Stimulated activated CD8-positive, alpha-beta memory T cell treated with anti-CD3 and anti-CD28 coated beads, Interleukin-4, amount 100 ng/mL, for 1 hour (primary cell): ENCODE measurements at places on chromosomes 7 and 10.

GRCh38 chr10:110508159-110508788, 10.6 kb downstream of the DUSP5 start:
- no peak for DNase-seq

- DNase-seq, result no peak
Observed at GRCh38 chr7:140989068-140989467, 25.7 kb downstream of the MRPS33 start.

DNA sequence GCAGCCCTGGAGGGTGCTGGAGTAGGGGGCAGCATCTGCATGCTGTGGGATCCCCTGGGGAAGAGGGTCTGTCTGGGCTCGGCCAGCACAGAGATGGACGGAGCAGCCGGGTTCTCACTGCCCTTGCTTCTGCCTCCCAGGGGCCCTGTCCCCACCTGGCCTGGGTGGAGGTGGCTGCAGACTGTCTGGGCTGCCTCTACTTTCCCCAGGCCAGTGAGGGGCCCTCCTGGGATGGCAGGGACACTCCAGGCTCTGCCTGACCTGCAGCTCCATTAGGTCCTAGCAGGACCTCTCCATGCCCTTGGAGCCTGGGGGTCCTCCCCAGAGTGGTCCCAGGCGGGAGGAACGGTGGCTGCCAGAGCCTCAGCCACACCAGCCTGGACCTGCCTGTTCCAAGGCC, 63.7 kb downstream of the PWWP2B start:
- DNase-seq, result no peak

DNA sequence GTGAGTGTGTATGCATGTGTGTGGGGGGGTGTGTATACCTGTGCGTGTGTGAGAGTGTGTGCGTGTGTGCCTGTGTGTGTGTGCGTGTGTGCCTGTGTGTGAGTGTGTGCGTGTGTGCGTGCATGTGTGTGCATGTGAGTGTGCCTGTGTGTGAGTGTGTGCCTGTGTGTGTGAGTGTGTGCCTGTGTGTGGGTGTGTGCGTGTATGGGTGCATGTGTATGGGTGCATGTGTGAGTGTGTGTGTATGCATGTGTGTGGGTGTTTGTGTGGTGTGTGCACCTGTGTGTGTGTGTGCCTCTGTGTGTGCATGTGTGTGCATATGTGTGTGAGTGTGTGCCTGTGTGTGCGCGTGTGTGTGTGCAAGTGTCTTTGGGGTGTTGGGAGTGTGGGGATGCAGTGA, 6.4 kb downstream of the ANTXRL start:
- no peak for DNase-seq

GRCh38 chr10:46516660-46517416, 39.6 kb downstream of the GPRIN2 start:
- no peak for DNase-seq

- no peak for DNase-seq
Observed at GRCh38 chr10:74213571-74214162, 62.6 kb downstream of the ADK start.

DNA sequence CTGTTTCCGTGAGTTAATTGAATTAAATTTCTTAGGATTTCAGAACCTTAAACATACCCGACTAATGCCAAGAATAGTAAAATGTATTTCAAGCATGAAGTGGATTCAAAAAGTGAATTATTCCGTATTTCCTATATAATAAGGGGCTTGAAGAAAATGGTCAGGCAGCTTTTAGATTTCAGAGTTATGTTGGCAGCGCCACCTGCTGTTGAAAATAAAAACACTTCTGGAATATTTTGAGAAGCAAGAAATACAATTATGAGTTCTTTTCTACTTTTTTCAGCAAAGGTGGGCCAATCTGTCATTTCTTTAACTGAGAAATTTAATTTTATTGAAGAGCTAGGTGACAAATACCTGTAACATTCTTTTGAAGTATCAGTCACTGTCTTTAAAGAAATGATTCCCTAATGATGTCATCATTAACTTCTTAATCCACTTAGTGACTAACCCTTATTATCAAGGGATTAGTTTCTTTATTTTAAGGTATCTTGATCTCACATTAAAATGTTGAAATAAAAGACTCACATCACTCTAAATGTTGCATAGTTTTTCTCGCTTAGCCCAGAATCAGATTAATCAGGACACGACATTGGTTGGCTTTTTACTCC, 36.6 kb upstream of the AGR3 start:
- DNase-seq, result no peak

DNA sequence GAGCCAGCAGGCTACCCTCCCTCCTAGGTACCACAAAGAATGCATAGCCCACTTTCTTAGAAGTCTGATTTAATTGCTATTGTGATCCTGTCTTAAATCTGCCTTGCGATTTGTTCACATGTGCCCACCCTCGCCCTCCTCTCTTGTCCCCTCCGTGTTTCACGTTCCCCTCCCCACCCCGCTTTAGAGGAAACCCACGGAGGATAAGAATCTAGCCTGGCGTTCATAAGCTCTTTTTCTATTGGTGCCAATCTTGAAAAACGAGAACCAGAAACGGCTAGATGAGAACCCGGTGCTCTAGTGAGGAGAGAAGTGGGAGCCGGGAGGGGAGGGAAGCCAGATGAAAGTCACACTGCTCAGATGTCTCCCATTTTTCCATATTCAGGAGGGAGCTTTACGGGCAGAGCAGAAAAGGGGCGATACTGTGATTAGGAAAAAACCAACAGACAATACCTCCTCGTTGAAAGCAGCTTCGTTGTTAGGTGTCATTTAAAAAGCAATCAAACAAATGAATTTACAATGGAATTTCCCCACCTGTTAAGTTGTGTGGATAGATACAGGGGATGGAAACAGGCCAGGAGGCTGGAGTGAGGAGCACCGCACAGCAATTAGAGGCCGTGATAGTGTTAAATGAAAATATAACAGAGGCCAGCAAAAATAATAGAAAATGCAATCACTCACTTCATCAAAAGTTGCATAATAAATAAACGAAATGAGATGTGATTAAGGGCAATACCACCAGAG, 272.1 kb downstream of the GATA3 start:
- no peak for DNase-seq

- DNase-seq, result no peak
Observed at GRCh38 chr7:17155529-17155928, 142.9 kb upstream of the AHR start.

DNA sequence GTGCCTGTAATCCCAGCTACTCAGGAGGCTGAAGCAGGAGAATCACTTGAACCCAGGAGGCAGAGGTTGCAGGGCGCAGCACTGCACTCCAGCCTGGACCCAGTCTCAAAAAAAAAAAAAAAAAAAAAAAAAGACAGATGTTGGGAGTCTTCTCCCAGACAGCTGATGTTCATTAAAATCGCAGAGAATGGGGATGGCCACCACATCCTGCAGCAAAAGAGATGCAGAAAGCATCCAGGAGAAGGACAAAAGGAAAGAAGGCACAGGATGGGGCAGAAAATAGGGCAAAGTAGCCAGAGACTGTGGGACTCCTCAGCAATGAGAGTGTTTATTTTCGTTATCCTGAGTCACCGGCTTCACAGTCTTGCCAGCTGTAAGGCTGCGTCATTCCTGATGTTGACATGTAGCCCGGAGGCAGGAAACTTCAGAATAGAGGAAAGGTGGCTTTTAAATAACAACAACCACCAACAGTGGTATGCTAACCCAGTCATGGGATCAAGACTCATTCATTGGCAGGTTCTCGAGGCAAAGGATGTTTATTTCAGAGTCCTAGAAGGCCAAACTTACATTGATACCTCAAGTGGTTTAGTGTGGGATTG, 149.5 kb upstream of the SVIL start:
- DNase-seq, result no peak

DNA sequence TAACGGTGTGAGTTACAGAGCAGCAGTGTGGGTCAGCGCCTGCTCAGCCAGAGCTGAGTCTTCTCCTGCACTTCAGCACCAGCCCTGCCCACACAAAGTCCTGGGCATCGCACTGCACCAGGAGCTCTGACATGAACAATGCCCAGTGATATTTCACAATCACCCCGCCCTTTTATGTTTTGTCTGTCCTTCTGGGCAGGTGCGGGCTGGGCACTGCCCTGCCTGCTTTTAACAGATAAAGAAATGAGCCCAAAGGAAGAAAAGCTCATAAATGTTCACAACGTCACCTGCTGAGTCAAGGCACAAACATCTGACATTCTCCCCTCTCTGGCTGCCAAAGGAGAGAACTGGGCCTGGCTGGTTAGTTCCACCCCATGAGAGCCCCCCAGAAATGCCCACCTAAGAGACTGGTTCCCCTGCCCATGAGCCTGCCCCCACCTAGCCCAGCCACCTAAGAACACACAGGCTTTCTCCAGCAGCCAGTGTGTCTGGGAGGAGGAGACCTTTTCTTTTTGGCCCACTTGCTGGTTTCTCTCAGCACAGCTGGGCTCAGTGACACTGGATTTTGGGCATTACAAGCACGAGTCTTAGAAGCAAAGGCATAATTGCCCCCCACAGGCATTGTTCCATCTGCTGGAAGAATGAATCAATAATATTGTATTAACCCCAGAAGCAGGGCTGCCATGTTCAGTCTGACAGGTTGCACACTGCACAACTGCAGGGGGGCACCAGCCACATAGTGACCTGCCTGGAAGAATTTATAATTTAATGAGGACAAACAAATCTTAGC, 22.3 kb downstream of the CALML3 start:
- DNase-seq, result no peak

DNA sequence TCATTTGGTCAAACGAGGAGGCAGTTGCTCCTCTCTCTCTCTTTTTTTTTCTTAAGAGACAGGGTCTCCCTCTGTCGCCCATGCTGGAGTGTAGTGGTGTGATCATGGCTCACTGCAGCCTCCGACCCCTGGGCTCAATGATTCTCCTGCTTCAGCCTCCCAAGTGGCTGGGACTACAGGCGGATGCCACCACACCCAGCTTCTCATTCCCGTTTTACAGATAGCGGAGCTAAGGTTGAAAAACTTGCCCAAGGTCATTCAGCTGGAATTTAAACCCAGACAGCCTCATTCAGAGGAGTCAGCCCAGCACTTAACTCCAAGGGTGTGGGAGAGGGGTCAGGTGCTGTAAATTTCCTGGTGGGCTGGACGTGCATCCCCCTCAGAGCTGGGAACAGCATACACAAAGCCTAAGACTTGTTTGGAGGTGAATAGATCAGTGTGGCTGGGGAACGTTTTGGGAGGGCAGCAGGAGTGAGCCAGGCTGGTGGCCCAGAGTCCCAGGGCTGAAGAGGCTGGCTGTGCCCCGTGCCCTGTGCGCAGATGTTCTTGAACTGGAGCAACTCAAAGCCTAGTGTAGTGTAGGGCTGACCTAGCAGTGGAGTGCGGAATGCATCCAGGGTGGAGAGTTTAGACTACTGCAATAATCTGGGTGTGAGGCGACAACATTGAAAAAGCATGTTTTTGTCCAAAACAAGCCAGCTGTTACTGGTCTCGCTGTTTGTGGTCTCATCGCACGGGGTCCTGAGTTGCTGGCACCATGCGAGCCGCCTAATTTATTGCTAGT, 2.3 kb downstream of the HTRA1 start:
- no peak for DNase-seq

DNA sequence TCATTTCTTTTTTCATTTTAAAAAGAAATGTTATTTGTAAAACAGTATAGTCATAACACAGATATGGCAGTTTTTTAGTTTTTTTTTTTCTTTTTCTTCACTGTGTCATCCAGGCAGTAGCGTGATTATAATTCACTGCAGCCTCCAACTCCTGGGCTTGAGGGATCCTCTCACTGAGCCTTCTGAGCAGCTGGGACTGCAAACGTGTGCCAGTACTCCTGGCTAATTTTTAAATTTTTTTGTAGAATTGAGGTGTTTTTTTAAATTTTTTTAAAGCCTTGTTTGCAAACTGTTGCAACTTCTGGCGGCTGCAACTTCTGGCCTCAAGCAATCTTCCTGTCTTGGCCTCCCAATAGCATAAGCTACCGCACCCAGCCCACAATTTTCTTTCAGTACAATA, 63.0 kb downstream of the HELLS start:
- DNase-seq, result no peak

DNA sequence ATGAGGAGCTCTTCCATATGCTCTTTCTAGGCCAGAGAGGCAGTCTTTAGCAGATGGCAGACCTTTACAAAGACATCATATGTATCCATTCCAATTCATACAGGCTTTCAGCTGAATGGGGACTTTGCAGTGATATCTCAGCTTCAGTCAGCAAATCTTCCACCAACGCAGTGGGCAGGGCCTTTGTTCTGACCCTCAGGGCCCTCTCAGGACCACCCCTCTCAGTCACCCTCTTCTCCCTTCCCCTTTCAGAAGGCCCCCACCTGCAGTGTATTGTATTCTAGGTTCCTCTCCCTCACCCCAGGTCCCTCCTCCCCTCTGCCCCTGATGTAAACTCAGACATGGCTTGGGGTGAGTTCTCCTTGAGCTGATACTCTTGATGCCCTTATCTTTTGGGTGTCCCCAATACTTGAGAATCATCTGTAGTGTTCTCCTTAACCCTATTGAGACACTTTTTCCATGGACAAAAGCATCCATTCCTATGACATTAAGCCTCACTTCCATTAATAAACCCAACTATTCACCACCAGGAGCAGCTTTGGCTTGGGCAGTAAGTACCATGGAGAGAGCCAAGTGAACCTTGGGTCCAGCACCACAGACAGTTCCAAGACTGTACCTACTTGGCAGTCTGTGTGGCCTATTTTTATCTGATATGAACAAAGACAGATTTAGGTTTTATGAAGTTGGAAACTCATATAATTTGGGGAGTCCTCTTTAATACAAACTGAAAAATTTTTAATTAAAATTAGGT, 62.7 kb downstream of the ADCYAP1R1 start:
- DNase-seq, result no peak

DNA sequence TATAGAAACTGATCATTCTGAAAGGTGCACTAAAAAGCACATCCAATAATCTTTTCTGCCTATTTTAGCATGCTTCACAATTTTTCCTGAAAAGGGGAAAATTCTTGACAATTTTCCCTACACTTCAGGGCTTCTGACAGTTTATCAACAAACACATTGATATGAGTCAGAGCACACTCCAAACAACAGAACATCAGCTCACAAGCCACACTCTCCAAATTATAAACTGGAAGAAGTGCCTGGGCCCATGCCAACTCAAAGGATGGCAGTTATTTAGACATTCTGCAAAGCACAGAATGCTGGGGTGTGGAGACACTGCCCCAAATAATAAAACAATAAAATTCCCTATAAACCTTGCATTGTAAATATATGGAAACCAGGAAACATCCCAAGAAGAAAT, 90.8 kb downstream of the ELAPOR2 start:
- no peak for DNase-seq

- DNase-seq, result no peak
Observed at GRCh38 chr10:19719284-19719683, 96.9 kb upstream of the PLXDC2 start.

- DNase-seq, result no peak
Observed at GRCh38 chr10:44416936-44417335, 32.0 kb upstream of the CXCL12 start.

DNA sequence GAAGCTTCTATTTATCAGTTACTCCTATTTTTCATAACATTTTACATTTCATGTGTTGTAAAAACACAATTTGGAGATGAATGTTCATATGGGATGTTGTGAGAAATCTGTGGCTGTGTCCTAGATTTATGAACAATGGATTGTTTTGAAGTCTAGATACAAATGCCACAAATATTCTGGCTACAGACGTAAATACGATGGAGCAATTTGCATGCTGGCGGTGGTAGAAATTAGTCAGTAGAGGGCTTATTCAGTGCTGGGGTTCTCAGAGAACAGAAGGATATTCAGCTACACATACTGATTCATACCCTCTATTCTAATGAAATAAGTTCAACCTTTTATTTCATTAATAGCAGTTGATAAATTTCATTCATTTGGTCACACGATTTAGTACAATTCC, 48.8 kb downstream of the PLPP4 start:
- no peak for DNase-seq
